ENCODE measurements at places on chromosomes 12 and 14.

GRCh38 chr12:113242026-113242418 lies 20.8 kb downstream of the TPCN1 start:
- no peak for DNase-seq

GRCh38 chr14:94888121-94888520 lies 118.2 kb upstream of the GSC start:
- DNase-seq, result no peak

DNA sequence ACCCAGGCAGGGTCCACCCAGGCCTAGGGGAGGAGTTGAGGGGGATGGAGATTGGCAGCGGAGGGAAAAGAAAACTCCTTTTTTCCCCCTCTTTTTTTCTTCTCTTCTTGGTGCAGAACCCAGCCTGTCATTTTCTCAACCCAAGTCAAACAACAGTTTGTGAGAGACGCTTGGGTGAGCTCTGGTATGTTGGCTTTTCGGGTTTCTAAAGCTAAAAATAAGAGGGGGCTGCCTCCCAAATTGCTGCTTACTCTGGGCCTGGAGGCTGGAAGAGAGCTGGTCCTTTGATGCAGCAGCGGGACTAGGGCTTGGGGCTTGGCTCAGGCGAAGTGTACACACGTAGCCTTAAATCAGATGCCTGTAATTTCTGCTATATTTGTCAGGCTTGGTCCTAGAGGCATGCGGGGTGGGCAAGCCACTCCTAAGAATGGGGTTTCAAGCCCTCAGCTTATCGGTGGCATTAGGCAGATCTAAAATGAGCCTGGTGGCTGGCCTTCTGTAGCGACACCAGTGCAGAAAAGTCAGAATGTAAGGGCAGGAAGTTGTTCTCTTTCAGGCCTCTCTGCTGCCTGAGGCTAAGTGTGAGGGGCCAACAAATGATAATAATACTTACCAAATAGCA lies 816 bp upstream of the SLC8A3 start:
- DNase-seq, result no peak

DNA sequence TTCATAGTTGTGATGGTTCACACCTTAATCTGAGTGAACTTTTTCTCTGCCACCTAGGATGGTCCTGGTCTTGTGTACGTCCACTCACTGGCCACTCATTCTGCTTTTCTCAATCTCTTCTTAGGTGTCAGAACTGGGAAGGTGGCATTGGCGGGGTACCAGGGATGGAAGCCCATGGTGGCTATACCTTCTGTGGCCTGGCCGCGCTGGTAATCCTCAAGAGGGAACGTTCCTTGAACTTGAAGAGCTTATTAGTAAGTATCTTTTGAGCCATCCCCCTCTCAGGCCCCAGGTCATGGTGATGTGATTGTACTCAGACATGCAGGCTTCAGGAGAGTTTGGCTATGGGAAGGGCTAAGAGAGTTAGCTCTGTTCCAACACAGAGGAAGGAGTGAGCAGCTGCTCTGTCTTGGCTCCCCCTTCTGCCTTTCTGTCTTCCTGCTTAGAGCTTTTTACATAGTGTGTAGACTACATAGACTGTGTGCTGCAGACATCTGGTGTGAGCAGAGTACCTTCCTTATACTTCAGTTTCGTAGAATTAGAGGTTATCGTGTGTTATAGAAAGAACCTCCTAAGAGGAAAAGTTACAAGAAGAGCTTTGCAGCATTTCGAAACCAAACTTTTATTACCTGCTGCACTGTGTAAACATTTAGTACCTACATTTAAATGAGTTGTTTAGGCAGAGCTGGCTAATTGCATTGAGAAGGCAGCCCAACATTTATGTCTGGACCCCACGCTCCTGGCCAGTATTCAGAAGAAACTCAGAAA lies 54.2 kb downstream of the FNTB start:
- DNase-seq, result no peak

DNA sequence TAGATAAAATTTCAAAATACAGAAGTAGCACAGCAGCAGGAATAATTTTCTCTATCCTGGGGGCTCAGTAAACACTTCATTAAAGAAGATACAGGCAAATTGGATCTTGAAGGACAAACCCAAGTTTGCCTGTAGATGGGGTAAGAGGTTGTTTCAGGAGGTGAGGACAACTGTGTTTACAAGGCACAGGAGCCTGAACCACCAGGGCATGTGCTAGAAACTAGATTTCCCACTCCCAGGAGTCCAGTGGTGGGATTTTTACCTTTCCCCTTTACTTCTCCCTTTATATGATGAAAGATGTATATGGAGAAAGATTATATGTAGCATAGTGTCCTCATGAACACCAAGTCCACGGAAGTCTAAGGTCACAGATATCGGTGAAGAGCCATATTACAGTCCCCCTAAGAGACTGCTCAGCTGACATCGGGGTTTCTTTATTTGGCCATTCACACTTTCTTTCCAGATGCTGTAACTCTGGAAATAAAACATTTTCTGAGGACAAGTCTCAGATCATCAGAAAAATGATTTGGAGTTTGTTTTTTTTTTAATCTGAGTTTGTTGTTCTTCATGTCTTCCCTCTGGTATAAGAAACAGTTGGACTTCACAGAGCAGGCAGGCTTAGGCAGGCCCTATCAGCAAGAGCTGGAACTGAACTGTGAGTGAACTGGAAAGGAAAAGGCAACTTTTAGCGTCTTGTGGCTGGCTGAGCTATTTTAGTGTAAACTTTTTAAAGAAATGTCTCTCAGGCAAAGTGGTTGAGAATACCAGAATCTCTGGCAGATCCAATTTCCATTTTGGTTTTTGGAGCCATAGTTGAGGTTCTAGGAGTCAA lies 8.0 kb upstream of the EVL start:
- DNase-seq, result no peak

GRCh38 chr12:100185361-100185894 lies 15.2 kb upstream of the ACTR6 start:
- DNase-seq, result no peak

GRCh38 chr12:117189725-117190209 lies 503 bp downstream of the FBXO21 start:
- DNase-seq, result no peak

DNA sequence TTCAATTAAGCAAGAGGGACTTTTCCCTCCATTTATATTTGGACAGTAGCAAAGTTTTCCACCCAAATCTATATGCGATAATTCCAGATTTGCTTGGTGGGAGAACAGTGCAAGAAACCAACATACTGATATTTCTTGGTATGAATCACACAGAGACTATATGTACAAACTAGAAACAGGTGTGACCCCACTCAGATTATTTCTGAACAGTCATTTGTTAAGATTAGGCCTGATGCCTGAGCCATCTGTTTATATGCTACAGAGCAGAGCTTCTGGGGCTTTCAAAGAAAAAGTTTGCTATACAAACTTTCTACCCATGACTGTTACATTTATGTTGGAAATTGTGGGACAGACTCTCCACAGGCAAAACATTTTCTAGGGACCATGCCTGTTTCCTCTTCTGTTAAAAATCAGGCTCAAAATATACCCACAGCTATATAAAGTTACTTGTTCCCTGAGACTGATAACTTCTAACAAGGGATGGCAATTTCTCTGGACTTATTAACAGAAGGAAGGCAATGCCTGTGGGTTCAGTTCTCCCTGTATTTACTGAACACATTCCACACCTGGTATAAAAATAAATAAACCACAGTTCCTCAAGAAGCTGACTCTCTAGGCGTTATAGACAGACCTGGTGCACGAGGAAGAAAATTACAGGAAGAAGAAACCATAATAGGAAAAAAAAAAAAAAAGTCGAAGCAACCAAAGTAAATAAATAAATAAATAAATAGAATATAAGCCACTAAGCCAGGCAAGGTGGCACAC lies 8.0 kb downstream of the PTPN21 start:
- DNase-seq, result no peak

DNA sequence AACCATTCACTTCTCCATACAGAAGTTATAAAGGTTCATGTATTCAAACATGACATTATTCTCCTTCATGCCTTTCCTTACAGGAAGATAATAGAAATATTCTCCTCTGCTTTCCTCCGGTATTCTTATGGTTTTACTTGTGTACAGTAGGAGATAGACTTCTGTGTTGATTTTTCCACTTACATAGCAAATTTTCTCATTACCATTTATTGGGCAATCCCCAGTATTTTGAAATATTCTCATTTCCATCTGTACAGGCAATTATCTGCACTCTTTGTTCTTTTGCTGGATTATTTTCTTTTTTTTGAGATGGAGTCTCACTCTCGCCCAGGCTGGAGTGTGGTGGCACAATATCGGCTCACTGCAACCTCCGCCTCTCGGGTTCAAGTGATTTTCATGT lies 11.0 kb downstream of the PXMP2 start:
- DNase-seq, result no peak

DNA sequence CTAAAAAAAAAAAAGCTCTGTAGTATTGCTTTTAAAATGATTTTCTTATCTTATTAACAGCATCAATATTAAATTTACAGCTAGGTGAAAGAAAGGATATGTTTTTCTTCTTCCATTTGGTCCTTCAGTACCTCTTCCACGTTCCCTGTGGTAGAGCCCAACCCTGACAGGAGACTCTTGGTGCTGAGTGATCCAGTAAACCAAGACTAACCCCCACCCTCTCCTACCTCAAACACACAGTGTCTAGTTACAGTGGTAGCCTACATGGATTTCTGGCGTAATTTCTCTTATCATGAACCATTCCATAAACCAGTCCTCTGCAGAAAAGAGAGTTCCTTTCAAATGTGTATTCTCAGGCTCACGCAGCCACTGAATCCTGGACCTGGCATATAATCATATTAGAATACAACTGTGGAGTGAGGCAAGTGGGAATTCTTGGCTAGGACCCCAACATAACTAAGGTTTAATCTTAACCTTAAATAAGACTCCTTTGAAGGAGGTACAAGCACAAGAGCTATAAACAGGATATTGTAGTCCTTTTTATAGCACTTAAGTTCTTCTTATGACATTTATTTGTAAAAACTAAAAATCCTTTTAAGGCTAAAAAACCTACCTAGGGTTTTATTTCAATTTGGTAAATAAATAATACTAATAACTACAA lies 27.1 kb downstream of the TXNRD1 start:
- DNase-seq, result no peak

- no peak for DNase-seq
Measured at GRCh38 chr12:13452955-13453570, 256.5 kb downstream of the EMP1 start.

DNA sequence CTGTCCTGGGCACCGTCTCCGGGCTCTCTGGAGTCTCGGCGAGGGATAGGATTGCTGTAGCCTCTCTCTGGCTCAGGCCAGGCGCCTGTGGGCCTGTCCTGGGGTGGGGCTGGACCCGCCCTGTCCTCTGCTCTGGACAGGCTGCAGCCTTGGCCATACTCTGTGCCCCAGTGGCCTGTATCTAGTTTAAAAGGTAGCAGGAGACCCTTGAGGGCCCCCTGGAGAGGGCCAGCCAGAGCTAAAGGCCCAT lies 1.8 kb downstream of the KIF26A start:
- DNase-seq, result no peak

DNA sequence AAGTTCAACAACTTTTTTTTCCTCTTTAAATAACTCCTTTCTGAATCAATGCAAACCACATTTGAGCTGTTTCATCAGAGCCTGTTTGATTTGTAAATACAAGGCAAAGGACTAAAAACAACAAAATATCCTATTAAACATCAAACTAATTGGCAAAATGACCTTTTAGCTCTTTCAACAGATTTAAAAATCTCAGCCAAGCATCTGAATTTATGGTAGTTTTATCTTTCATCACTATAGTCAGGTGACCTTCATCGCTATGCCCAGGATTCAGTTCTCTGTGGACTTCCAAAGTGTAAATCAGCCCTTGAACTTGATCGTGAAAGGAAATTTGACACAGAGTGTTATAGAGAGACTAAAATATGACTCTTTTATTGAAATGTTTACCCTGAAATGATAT lies 1554.5 kb upstream of the FLRT2 start:
- DNase-seq, result peak; percentile 2

GRCh38 chr12:100404769-100405407 lies 48.0 kb downstream of the SLC17A8 start:
- DNase-seq, result peak; percentile 22

- no peak for DNase-seq
Measured at GRCh38 chr12:10771132-10771733, 31.2 kb downstream of the TAS2R7 start.

- DNase-seq, result no peak
Measured at GRCh38 chr12:47823422-47824086, 3.9 kb upstream of the HDAC7 start.

GRCh38 chr14:54922598-54922997 lies 20.0 kb upstream of the GCH1 start:
- DNase-seq, result no peak

- peak; percentile 43 for DNase-seq
Measured at GRCh38 chr14:69133206-69134125, 19.5 kb downstream of the DCAF5 start.

- DNase-seq, result no peak
Measured at GRCh38 chr12:125902991-125903390, 837.8 kb downstream of the AACS start.

GRCh38 chr14:100148837-100149731 lies 10.4 kb downstream of the DEGS2 start:
- DNase-seq, result no peak

DNA sequence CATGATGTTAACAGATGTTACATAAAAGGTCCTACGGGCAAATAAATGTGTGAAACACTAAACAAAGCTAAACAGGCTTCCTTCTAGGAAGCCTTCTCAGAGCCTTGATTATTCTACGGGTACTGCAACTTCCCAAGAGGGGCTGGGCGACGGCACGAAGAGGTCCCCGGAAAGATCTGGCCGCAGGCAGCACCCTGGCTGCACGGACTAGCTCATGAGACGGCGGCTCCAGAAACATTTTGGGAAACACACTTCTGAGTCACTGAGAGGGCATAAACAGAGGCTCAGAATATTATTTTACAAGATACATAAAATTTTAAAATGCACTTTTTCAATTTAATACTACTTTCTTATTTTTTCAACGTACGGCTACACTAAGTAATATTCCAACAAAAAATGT lies 19.4 kb downstream of the STX2 start:
- no peak for DNase-seq

DNA sequence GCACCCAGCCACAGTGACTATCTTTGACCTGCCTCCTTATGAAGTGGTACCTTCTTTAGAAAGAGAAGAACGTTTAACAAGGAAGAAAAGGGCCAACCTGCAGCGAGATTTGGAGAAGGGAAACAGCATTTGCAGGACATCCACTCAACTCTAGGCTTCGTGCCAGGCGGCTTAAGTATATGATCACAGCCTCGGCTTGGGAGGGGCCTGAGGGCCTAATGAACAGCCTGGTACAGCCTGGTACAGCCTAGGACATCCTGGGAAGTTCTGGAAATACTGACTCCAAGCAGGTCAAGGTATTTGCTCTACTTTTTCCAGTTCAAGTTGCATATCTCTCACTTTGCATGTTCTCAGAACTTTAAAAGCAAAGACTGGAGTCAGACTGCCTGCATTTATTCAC lies 16.1 kb downstream of the HCAR2 start:
- DNase-seq, result no peak

GRCh38 chr14:49691031-49691430 lies 1.9 kb upstream of the KLHDC1 start:
- DNase-seq, result no peak

DNA sequence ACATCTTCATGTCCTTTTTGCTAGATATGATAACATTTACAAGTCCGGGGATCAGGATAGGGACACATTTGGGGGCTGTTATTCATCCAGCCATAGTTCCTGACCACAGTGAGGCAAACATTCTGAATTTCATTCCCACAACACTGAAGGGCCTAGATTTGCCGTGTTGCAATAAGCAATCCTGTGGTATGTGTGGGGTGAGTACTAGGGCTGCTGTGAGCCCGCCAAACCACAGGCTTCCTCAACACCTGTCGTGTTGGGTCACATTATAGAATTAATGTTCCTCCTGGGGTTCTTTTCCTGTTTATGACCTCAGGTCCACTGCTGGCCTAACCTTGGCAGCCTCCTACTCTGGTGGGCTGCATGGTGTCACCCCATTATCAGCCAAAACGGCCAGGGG lies 119.2 kb downstream of the TBC1D30 start:
- peak; percentile 14 for DNase-seq
